ENCODE measurements at places on chromosomes 4 and X.

GRCh38 chrX:141945426-141945825, 41.7 kb downstream of the MAGEC1 start:
- DNase-seq, result no peak

DNA sequence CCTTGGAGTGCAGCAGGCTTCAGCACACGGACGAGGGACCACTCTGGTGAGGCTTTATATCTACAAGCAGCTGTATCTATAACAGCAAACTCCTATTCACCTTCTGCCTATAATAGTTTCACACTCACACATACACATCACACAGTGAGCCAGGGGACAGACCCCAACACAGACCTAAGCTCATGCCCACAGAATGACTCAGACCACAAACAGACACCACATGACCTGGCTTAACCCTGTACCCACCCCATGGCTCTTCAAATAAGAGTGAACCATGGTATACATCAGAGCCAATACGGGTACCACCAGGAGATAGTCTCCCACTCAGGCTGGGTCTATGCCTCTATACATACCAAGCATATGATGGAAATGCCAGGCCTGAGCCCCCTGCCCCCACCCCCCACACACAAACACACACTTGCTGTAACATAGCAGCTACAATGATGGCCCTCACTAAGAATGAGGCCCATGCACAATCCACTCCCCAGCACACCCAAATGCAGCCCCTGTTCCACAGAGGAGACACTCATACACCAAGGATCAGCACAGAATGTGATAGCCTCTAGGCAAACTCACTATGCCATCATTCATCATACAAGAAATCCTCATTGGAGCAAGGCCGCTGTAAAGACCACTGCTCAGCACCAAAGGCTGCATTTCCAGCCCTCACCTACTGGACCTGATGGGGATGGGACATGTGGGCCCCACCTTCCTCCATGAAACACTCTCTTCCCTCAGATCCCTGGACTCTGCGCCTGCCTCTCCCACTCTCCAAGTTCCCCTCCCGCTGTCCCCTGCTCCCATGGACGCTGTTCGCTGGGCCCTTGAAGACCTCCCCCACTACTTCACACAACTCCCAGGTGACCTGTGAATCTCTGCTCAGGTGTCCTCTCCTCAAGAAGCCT, 62.1 kb upstream of the XIAP start:
- no peak for DNase-seq

DNA sequence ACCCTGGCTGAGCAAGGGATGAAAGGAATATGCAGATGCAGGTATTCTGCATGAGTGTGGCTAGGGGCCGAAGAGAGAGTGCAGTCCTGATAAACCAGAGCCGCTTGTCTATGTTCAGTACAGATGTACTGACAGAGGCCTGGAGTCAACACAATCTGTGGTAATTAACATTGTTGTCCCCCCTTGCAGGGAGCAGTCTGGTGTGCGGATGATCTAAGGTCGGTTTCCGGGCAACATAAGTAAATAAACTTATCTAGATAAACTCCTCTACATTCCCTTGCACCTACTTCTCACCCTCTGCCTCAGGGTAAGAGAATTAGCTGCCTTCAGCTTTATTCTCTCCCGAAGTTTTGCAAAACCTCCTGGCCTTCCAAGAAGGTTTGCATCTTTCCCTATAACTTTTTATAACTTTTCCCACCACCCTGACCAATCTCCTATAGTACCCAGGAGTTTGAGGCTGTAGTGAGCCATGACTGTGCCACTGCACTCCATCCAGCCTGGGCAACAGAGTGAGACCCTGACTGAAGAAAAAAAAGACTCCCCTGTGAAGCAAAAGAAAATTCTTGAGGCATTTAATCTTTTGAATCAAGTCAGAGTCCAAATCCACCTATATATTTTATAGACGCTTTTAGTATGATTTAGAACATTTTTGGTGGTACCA, 26.6 kb downstream of the SNX25 start:
- no peak for DNase-seq

DNA sequence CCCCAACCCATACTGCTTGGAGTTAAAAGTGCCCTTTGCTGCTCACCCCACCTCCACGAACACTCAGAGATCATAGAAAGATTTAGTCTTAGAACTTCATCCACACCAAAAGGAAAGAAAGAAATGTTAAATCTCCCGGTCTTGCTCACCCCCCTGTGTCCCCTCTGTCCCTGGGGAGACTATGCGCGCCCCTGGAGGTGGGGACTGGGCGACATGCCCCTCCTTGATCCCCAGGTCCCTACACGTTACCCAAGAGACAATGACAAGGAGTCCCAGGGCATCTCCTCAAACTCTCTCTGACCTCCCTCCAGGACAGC, 620 bp downstream of the ITM2A start:
- DNase-seq, result no peak

DNA sequence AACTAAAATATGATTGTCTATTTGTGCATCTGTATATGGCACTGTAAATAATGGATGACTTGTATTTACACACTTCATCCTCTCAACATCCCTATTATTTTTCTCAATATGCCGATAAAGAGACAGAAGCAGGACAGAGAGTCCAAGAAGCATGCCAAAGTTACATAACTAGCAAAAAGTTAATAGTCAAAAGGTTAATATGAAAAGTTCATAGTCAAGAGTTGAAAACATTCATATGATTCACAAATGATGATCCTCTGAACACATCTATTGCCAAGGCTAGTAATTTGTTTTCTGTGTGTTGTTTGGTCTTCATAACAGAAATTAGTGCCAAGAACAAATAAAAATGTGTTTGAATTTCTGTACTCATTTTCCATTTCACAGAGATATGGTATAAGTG, 231.0 kb downstream of the ADAMTS3 start:
- DNase-seq, result no peak

- DNase-seq, result no peak
These were observed 32.9 kb downstream of the HTT-AS start for GRCh38 chr4:3041192-3042142.

DNA sequence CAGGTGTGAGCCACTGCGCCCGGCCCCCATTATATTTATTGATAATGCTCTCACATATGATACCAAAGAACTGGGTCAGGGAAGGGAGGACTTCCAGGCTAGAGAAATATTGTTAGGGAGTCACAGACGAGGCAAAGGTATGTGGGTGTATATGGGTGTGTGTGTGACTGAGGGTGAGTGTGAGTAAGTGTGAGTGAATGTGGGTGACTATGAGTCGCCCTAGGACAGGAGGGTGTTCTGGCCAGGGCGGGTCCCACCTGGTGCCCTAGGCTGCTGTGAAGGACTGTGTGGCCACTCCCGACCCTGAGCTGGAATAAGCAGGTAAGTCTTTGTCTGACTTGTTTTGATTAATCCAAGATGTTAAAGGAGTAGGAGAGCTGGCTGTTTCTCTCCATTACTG, 34.4 kb downstream of the RWDD4 start:
- DNase-seq, result no peak

GRCh38 chr4:25702848-25703247, 47.2 kb downstream of the SLC34A2 start:
- DNase-seq, result peak; percentile 24

- DNase-seq, result no peak
These were observed 1.1 kb downstream of the TMEM35A start for GRCh38 chrX:101079736-101080270.

GRCh38 chr4:75048208-75048879, 115.4 kb downstream of the PARM1 start:
- DNase-seq, result no peak

- DNase-seq, result no peak
These were observed 165.9 kb upstream of the NDST4 start for GRCh38 chr4:115279330-115279729.

DNA sequence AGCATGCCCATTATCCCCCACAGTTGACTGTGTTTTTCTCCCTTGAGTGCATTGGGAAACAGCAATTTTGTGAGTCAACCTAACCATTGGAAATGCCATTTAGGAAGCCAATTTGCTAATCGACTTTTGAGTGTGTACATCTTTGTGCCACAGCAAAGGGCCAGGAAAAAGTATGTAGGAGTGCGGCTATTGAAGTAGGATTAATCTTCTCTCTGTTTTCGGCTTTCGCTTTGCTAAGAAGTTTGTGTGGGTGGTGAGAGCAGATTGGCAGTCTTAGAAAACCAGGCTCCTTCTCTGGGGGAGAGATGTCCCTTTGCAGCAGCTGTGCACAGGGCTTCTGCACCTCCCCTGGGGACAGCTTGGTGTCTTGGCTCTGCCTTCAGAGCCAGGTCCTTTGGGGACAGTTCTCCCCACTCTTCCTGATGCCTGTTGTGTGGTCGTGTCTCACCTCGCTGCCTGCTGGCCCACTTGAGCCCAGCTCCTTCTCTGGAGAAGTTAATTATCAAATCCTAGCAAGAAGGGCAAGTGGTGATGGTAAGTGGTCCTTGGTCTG, 74.5 kb downstream of the GEMIN8 start:
- DNase-seq, result no peak

DNA sequence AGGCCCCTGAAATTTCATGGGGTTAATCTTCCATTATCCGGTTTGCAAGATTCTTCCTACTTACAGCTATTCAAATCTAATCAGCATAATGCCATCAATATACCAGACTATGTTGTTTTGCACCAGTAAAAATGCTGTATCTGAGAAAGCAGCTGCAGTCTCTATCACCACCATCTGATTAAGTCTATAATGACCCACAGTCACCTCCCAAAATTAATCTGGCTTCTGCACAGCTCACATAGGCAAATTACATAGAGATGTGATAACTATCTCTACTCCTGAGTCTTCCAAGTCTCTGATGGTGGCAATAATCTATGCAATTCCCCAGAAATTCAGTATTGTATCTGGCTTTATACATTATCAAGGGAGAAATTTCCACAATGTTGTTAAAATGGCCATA, 113.2 kb downstream of the STPG2 start:
- no peak for DNase-seq

- no peak for DNase-seq
These were observed 2.2 kb downstream of the ATP8A1 start for GRCh38 chr4:42654631-42655268.

GRCh38 chr4:53558065-53558801, 33.1 kb downstream of the LNX1 start:
- no peak for DNase-seq

DNA sequence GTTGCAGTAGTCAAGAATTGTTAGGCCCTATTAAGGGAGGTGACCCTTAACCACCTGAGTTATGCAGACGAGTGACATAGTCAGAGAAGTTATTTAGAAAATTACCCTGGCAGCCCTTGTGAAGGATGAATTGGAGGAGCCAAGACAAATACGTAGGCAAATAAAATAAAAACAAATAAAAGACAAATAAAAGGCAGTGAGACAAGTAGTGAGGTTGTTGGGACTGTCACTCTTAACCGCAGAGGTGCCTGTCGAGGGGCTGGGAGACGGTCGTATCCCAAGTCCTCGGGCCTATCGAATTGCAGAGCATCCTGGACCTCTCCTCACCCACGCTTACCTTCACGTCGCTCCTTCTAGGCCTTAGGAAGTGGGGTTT, 58.0 kb upstream of the ZC4H2 start:
- peak; percentile 14 for DNase-seq

DNA sequence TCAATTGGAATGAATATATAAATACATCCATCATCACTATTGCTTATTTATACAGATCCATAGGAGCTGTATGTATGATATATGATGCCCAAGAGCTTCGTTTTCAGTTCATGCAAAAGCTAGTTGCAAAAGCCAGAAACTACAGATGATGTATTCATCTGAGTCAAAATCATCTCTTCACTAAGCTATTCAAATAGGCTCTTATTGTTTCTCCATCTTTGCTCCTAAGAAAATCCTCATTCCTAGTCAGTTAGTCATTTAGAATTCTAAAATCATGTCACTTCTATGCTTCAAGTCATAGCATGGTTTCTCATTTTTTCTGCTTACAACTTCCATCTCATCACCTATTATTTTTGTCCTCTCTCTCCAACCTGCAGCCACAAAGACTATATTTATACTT, 300.1 kb upstream of the TRAM1L1 start:
- no peak for DNase-seq

DNA sequence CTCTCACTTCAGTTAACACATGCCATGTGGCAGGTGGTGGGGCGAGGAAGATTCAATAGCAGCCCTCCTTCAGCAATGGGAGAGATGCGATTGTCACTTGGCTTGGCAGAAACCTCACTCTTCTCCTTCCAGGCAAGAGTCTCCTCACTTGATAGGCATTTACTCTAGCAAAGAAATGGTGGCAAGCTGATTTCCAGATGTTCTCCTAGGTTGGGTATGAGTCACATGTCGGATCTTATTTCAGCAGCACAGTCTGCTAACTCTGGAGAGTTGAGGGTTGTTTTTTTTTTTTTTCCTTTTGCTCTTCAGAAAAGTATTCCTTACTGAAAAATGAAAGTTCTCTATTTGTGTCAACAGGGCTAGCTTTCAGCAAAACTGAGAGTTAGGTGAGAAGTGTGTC, 119.5 kb upstream of the CHRDL1 start:
- DNase-seq, result no peak

- no peak for DNase-seq
These were observed 664 bp downstream of the MED12 start for GRCh38 chrX:71118985-71119535.

- DNase-seq, result no peak
These were observed 32.7 kb downstream of the TMSB4X start for GRCh38 chrX:13007519-13008188.

DNA sequence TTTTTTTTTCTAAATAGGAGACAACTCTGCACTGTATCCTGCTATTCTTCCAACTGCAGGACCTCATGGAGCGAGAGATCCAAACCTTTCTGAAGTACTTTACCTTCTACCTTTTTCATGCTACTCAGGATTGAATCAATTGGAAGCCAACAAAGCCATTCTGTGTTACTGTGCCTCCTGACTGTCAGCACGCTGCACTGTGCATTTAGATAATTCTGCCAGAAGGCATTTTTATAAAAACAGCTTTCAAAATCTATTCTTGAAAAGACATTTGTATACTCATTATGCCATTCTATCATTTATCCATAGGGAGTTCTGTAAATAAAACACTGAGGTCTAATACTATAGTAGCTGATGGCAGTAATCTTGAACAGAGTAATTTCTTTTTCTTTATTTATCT, 142.8 kb downstream of the SLIT2 start:
- DNase-seq, result no peak
